ENCODE measurements at places on chromosomes 2 and 18.
A peak's percentile ranks its signal among the peaks of the same experiment; 100 is the strongest.

DNA sequence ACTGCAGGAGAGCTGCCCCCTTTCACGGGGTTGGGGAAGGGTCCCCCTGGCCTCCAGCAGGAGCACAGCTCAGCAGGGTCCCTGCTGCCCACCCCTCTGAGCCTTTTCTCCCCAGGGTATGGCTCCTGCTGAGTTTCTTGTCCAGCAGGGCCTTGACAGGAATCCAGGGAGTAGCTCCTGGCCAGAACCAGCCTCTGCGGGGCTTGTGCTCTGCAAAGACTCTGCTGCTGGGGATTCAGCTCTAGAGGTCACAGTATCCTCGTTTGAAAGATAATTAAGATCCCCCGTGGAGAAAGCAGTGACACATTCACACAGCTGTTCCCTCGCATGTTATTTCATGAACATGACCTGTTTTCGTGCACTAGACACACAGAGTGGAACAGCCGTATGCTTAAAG, 21.2 kb downstream of the FOSL2 start:
- DNase-seq, result no peak

- no peak for DNase-seq
These were observed 113.7 kb downstream of the BCL2 start for GRCh38 chr18:63205791-63206252.

DNA sequence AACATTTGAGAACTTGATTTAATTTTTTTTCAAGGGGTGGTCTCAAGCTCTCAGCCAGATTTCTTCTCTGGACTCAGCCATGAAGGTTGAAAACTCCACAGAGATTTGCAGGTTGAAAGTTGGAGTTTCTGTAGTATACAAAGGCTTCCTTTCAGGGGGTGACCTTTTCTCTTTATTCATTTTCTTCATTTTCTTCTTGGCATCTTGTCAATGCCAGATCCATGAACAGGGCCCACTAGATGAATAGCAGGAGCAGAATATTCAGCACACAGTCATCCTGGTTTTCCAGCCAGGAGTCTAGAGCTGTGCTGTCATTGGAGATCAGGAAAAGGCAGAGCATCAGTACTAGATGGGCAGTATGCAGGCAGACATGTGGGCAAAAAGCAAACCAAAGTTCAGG, 62.0 kb downstream of the INSIG2 start:
- DNase-seq, result no peak

- DNase-seq, result no peak
These were observed 5.8 kb upstream of the SLC20A1 start for GRCh38 chr2:112639936-112640335.

GRCh38 chr2:107591561-107592279, 235.0 kb upstream of the RGPD4 start:
- DNase-seq, result no peak

- no peak for DNase-seq
These were observed 22.9 kb upstream of the TMEM87B start for GRCh38 chr2:112032224-112032586.

DNA sequence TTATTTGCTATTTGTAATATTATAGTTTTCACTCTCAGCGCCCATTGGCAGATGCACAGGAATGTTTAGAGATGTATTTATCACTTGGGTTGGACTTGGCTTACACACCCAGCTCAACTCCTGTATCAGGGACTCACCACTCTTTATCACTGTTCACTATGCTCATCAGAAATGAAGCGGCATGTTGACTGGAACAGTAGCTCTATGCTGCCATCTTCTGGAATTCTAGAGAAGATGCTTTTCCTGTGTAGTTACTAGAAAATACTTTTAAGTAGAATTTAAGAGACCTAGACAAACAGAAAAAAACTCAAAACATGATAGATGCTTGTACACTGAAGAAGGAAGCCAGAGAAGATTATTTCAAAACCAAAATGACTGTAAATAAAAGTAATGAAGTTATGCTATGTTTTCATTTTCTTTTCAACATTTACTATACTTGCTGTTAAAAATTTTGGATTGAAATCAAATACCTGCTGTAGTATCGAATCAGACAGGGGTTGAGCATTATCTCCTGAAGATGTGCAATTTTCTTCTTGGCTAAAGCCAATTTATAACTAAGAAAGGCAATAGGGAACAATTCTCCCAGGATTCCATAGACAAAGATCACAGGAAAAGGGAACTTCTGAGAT, 47.4 kb upstream of the NXPH2 start:
- DNase-seq, result no peak

- no peak for DNase-seq
These were observed 366.2 kb downstream of the HRH4 start for GRCh38 chr18:24826605-24827004.

DNA sequence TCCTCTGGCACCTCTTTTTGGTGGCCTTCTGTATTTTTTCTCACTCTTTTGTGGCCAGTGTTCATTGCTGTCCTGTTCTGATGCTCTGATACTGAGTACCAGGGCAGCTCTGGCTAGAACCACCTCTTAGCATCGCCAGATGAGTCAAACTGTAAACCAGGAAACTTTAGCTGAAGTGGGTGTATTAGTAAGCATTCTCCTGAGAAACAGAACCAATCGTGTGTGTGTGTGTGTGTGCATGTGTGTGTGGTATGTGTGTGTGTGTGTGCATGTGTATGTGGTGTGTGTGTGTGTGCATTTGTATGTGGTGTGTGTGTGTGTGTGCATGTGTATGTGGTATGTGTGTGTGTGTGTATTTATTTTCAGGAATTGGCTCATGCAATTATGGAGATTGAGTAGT, 166.3 kb upstream of the SKOR2 start:
- peak; percentile 38 for DNase-seq

DNA sequence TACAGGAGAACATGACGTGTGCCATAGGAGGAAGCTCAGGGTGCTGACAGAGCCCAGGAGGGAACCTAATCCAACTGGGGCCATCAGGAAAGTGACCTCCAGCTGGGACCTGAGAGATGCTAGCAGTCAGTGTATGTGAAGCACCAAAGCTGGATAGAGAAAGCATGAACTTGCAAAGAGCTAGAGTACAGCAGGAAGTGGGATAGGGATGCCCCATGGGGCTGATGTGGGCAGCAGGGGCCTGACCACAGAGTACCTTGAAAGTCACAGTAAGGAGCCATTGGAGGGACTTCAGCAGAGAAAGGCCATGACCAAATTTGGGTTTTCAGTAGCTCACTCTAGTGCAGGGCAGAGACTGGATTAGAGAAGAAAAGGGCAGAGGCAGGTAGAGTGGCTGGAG, 91.6 kb upstream of the TTC39C start:
- DNase-seq, result no peak

- no peak for DNase-seq
These were observed 59.6 kb downstream of the STPG4 start for GRCh38 chr2:47095349-47096020.

- DNase-seq, result peak; percentile 82
These were observed 34.1 kb downstream of the HK2 start for GRCh38 chr2:74867841-74868658.

GRCh38 chr2:1256632-1257324, 156.5 kb upstream of the TPO start:
- no peak for DNase-seq

- DNase-seq, result no peak
These were observed 104.8 kb downstream of the PLCL1 start for GRCh38 chr2:197908990-197909776.

- no peak for DNase-seq
These were observed 53.2 kb upstream of the FZD7 start for GRCh38 chr2:201980389-201980821.

GRCh38 chr2:195363496-195363895, 293.5 kb upstream of the SLC39A10 start:
- no peak for DNase-seq

GRCh38 chr2:55063713-55064323, 13.6 kb upstream of the RTN4 start:
- DNase-seq, result no peak

DNA sequence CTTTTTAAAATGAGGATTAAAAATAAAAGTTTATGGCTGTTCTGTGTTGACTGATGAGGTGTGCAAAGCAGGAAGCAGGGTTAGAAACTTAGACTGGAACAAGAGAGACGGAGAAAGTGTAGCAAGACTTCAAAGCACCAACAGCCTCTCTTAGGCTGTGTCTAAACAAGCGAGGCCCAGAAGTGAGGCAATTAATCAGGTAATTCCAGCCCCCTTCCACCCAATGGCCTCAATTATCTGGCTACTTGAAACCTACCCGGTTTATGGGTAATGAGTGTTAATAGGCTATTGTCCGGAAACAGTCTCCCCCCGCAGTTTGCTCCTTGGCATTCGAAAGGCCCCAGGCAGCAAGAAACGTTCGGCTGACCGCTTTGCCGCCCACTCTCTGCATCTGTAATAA, 171.7 kb upstream of the MYCN start:
- no peak for DNase-seq

GRCh38 chr2:191109888-191110287, 40.9 kb downstream of the STAT4 start:
- no peak for DNase-seq

DNA sequence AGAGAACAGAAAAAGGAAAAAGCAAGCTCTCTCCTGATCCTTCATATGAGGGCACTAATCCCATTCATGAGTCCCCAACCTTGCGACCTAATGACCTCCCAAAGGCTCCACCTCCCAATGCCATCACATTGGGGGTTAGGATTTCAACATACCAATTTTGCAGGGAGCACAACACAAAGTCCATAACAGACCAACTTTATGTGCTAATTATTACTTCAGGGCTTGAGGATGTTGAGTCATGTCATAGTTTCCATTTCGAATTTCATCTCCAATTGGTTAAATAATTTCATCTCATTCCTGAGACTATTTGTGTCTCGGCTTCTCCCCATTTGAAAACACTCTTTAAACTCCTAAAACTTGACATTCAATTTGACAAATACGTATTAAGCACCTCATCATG, 69.9 kb upstream of the KLF7 start:
- no peak for DNase-seq

DNA sequence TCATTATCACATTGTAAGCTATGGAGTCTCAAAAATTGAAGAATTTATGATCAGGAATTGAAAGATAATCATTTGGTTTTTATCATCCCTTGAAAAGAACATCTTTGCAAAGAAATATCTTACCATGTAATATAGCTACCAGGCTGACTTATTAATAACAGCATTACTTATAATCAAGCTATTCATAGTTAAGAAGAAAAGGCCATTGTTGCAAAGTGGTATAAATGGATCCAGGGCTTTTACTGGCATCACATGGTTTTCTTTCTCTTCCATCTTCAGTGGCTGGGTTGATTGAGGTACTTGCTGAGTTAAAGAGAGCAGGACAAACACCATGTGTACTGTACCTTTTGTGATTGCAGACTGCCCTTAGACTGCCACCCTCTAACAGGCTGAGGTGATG, 39.6 kb downstream of the MFSD6 start:
- no peak for DNase-seq

GRCh38 chr2:22483036-22483435, 901.9 kb upstream of the KLHL29 start:
- no peak for DNase-seq

DNA sequence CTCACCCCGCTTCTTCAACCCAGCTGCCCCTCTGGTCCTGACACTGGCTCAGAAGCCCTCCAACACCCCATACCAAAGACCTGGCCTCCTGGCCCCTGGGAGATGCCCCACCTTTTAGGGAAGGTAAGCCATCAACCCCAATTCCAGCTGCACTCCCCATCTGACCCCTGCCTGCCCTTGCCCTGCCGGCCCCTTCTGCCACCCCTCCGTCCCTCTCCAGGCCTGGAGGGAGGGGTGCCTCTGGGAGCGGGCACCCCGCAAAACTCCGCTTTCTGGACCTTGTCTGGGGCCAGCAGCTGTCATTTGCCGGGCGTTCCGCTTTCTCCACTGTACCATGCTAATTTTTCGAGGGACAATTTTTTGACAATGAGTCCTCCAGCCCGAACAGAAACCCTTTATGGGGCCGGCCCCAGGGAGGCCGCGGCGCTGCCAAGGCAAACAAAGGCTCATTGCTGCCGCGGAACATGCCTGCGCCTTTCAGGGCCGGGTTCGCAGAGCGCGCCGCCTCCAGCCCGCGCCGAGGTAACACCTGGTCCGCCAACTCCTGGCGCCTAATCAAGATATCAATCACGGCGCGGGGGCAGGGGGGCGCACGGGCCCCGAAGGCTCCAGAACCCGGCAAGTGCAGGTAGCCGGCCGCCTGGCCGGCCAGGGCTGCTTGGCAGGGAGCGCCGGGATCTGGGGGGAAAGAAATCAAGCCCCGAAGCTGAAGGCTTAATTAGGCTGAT, 96.0 kb downstream of the INHBB start:
- DNase-seq, result no peak

DNA sequence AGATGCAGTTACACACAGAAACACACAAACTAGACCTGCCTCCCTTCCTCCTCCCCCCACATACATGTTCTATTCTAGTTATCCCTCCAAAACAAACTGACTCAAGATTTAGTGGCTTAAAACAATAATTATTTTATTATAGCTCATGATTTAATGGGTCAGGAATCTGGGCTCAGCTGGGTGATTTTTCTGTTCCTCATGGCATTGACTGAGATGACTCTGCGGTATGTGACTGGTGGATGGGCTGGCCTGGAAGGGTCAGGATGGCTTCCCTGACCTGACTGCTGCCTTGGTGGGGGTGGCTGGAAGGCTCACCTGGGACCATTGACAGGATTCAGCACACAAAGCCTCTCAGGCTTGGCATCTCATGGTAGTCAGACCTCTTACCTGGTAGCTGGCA, 33.7 kb upstream of the NTSR2 start:
- no peak for DNase-seq

GRCh38 chr2:174680221-174680620, 82.6 kb upstream of the WIPF1 start:
- DNase-seq, result no peak

DNA sequence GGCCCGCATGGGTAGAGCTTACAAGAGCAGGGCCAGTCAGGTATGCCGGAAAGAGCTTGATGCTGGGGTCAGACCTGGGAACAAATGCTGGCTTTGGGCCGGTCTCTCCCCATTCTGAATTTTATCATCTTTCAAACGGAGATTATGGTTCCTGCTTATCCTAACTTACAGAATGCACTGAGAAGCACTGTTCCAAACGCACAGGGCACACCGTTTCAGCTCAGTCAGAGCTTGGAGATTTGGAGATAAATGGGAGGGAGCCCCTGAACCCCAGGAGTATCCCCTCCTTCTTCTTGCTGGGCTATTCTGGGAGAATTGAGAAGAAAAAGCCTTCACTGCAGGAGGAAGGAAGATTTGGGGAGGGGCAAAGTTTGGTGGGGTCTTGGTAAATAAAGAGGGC, 169.4 kb downstream of the DDX1 start:
- no peak for DNase-seq

DNA sequence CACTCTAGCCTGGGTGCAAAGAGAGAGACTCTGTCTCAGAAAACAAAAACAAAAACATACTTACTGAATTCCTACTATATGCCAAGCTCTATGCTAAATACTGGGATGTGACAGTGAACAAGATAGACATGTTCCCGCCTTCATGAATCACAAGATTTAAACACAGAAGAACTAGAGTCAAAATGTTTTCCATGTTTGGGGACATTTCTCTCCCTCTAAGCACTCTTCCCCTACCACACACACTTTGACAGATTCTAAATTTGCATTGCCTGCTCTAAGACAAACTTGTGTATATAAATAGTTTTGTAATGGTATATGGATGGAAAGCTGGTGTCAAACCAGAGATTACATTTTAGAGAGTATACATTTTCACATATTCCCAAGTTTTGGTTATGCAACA, 11.1 kb downstream of the CYBRD1 start:
- no peak for DNase-seq

- no peak for DNase-seq
These were observed 134.8 kb upstream of the TACR1 start for GRCh38 chr2:75334076-75334475.

Measured in H54 (cell line).